ENCODE measurements at places on chromosomes 5 and 9.

- no peak for DNase-seq
These were observed 50.0 kb downstream of the RAI14 start for GRCh38 chr5:34706084-34706483.

- no peak for DNase-seq
These were observed 231.4 kb downstream of the MARCHF11 start for GRCh38 chr5:15948190-15948589.

DNA sequence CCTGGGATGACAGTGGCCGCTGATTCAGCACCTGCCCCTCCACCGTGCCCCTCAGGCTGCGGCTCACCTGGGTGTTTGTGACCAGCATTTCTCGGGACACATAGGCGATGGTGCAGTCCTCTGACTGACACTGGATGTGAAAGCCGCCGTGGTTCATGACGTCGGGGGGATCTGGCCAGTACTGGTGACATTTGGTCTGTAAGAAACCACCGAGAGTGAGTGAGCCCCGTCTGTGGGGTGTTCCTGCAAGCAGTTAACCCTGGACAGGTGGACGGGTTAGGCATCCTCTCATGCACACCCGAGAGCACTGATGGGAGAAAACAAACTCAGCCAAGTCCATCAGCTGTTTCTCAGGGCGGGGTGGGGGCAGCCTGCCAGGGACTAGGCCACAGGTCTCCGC is 62.5 kb upstream of the EPB41L4B start:
- no peak for DNase-seq

DNA sequence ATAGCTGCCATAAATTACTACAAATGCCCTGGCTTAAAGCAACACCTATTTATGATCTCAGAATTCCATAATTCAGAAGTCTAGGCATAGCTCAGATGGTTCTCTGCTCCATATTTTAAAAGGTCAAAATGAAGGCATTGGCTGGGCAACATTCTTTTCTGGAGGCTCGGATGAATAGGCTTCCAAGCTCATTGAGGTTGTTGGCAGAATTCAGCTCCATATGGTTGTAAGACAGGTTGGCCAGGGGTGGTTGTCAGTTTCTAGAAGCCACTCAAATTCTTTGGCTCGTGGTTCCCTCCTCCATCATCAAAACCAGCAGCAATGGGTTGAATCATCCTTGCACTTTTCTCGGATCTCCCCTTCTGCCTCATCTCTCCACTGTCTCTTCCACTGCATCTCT is 49.4 kb downstream of the TGFBR1 start:
- no peak for DNase-seq

DNA sequence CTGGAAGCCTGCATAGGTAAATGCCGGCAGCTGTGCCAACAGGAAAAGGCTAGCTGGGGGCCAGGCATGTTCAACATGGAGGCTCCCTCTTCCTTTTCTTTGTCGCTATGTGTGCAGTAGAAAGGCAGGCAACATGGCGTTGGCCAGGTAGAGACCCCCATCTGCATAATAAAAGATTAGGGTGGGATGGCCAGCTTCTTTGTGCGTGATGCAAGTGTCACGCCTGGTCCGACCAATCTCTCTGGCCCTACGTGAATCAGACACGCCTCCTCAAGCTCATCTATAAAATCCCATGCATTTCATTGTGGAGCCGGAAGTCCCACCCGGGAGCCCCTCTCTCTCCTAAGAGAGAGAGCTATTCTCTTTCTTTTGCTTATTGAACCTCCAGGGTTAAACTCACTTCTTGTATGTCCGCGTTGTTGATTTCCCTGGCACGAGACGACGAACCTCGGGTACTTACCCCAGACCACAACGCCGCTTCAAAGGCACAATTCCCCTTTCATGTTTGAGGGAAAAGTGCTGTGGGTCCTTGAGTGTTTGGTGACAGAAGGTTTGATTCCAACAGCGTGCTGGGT is 25.0 kb upstream of the C5orf47 start:
- no peak for DNase-seq

GRCh38 chr5:125113328-125113727 is 366.9 kb upstream of the ZNF608 start:
- no peak for DNase-seq

DNA sequence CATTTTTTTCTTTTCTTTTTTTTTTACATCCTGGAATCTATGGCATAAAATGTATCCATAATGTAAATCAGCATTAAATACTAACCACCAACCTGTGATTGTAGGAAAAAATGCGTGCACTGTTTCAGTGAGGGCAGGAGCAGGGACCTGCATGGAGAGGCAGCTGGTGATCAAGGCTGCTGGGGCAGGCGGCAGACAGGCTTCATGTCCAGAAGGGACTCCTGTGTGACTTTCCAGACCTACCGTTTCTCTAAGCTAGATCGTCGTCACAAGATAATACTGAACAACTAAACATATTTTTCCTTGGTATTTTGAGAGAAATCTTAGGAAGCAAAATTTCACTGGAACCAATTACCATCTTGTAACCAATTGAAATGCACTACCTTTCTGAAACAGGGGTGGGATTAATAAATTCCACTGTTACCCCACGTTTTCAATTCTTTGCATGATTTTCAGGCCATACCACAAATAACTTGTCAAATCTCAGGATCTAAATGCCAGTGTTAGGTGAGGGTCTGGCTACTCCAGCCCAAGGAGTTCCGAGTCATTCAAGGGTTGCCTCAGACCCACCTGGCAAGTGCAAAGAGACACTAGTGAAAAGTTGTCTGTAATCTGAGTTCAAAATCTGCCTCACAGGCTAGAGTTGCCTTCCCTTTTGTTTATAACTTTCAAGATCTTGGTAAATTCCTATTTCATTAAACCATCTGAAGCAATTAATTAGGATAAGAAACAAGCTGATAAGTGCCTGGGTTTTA is 198.2 kb downstream of the SEMA5A start:
- no peak for DNase-seq

- DNase-seq: no peak
These were observed 3.2 kb downstream of the WHRN start for GRCh38 chr9:114501796-114502682.

DNA sequence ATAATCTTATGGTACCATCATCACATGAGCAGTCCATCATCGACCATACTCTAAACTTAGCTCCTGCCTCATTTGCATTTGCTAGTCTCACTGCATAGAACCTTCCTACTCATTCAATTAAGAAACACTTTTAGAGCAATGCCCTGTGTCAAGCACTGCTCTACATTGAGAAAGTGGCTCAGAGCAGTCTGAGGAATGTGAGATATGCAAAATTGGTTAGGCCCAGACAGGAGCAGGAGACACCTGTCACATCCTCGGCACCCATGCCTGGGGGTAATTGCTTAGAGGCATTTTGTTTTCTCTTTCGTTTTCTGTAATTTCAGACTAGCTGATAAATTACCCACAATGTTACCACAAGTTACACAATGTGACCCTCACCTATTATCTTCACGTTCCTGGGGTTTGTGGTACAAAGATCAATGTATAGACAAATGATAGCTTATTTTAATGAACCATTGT is 4.9 kb upstream of the RARS1 start:
- no peak for DNase-seq

DNA sequence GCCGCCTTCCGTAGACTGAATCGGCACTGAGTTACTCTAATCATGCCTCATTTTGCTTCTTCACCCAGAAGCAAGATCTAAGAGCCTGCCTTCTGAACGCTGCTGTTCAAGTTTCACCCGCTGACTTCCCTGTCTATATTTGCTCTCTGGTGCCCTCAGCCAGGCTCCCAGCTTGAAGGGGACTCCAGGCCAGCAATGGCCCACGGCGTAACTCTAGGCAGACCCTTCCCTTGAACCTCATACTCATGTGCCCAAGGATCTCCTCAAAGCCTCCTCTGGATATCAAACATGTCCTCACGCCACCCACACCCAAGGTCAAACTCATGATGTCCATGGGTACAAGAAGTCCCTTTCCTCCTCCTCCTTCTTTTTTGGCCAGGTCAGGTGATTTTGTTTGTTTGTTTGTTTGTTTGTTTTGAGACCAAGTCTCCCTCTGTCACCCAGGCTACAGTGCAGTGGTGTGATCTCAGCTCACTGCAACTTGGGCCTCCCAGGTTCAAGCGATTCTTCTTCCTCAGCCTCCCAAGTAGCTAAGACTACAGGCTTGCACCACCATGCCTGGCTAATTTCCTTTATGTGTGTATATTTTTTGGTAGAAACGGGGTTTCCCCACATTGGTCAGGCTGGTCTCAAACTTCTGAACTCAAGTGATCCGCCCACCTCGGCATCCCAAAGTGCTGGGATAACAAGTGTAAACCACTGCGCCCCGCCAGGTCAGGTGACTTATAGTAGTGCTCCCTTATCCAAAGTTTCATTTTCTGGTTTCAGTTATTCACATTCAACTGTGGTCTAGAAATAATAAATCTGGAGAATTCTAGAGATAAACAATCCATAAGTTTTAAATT is 239.0 kb downstream of the SYK start:
- no peak for DNase-seq

DNA sequence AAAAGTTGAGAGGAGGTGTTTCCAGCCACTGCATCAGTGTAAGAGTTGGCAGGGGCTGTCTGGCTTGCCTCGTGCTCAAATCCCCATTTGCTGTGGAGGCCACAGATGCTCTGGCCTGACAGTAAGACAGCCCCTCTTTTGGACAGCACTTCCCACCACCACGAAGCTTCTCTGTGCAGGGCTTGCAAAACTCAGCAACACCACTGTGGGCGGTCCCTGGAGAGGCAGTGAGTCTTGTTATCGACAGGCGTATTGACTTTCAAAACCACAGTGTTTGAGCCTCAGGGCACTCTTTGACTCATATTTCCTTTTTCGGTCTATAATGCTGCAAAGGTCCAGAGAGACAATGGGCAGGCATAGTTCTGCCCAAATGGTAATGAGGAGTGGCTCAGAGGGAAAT is 539.5 kb downstream of the EBF1 start:
- no peak for DNase-seq
